ENCODE measurements at places on chromosomes 2 and 18.

- peak; percentile 55 for DNase-seq
Measured at GRCh38 chr2:21256006-21256405, 132.2 kb downstream of the TDRD15 start.

DNA sequence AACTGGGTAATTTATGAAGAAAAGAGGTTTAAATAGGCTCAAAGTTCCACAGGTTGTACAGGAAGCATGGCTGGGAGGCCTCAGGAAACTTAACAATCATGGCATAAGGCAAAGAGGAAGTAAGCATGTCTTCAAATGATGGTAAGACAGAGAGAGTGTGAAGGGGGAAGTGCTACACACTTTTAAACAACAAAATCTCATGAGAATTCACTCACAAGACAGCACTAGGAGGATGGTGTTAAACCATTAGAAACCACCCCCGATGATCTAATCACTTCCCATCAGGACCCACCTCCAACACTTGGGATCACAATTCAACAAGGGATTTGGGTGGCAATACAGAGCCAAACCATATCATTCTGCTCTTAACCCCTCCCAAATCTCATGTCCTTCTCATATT is 34.9 kb downstream of the CFAP210 start:
- DNase-seq = no peak

GRCh38 chr2:161976917-161977316 is 97.1 kb downstream of the DPP4 start:
- no peak for DNase-seq

DNA sequence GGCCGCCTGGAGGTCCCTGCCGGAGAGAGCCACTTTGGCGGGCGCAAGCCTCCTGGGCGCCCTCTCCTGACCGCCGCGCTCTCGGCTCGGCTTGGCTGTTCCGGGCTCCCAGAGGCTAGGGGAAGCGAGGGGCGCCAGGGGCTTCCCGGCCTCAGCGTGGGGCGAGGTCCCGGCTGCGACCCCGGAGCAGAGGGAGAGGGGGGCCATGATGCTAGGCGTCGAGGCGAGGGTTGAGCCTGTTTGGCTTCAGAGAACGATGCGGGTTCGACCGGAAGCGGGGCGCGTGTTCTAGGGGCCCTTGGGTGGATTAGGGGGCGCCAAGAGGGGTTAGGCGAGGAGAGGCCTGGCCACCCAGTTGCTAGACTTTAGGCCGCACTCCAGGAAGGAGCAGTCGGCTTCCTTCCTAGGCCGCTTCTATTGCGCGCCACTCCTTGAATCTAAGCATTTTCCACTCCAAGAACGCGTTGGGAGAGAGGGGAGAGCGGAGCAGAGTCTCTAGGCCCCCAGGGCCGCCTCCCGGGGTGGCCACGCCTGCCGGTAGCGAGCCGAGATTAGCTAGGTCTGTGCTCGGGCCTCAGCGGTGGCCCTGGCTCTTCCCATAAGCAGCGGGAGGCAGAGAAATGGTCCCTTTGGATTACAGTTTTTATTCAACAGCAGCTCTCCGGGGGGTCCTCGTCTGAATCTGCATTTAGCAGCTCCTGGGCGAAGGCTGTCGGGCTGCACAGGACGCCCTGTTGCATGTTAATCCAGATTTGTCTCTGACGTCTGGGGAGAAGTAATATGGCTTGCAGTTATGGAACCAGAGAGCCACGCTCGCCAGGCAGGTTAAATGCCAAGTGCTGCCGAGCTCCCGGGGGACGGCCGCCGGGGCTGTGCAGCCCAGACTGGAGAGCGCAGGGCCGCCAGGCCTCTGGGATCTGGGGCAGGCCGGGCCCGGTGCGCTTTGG is 11.3 kb downstream of the MEIS1 start:
- DNase-seq = no peak

DNA sequence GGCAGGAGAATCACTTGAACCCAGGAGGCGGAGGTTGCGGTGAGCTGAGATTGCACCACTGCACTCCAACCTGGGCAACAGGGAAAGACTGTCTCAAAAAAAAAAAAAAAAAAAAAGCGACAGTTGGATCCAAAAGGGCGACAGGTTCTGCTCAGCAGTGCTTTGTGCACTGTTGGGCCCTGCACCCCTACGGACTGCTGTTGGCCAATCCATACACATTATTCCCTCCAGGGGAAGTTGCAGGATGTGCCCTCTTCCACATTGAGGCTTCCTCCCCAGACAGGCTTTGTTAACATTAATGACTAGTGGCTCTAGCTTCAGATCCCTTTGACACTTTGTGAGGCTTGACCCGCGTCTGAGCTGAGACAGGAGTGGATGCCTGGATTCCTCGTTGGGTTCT is 9.4 kb downstream of the NT5DC4 start:
- DNase-seq = no peak

GRCh38 chr2:192645811-192646598 is 451.3 kb upstream of the TMEFF2 start:
- DNase-seq = no peak
